ENCODE measurements at places on chromosomes 2 and 18.

- peak; percentile 3 for DNase-seq
Observed at GRCh38 chr2:36002941-36003340, 352.6 kb upstream of the CRIM1 start.

GRCh38 chr18:45197526-45197970 lies 417.7 kb upstream of the SLC14A2 start:
- DNase-seq: no peak

DNA sequence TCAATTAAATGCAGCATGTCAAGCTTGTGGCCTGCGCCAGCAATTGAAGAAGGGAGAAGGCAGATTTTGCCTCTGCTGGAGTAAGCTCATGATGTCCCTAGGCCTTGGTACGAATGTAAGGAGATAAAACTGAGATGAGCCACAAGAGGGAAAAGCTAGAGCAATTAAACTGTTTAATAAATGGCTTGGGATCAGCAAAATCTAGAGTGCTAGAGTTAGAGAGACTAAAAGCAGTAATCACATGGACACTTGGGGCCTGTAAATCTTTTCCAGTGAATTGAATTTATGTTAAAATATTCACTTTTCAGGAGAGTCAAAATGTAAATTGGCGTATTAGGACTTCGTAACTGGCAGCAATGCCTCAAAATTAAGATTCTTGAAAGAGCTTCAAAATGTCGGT lies 86.2 kb downstream of the CDK15 start:
- DNase-seq: no peak

GRCh38 chr2:239898292-239898925 lies 126.7 kb downstream of the NDUFA10 start:
- DNase-seq: no peak

DNA sequence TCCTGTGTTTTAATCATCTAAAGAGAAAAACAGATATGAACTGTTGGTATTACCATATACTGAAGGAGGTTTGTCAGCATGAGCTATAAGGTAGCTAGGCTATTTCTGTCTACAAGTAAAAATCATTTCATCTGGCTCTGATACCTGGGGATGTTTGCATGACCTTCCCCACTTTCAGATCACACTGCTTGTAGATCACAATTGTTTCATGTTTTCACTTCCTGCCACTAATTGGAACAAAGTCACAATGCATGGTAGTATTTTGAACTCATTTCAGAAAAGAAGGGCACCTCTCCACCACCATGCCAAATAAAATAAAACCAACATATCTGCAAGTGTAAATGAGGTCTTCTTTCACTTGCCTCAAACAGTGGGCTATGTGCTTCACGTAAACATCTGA lies 37.8 kb downstream of the NYAP2 start:
- DNase-seq: no peak

DNA sequence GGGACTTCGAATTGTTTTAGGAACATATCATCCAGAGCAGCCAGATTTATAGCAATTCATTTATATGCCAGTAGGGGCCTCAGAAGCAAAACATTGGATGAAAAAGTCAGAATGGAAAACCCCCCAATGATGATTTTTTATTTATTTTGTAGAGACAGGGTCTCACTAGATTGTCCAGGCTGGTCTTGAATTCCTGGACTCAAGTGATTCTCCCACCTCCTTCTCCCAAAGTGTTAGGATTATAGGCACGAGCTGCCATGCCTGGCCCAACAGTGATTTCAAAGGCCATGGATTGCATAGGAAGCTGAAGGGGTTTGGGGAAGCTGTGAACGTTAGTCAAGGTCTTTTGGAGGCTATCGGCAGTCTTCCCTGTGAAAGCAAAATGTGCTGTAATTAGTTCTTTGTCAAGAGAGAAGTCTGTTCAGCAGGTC lies 21.9 kb upstream of the MCFD2 start:
- DNase-seq: peak; percentile 52

GRCh38 chr2:240618776-240619175 lies 6.5 kb upstream of the GPR35 start:
- DNase-seq: no peak

GRCh38 chr2:40325116-40325515 lies 126.8 kb downstream of the SLC8A1 start:
- no peak for DNase-seq

- DNase-seq: no peak
Observed at GRCh38 chr2:133667085-133667484, 98.8 kb upstream of the NCKAP5 start.

DNA sequence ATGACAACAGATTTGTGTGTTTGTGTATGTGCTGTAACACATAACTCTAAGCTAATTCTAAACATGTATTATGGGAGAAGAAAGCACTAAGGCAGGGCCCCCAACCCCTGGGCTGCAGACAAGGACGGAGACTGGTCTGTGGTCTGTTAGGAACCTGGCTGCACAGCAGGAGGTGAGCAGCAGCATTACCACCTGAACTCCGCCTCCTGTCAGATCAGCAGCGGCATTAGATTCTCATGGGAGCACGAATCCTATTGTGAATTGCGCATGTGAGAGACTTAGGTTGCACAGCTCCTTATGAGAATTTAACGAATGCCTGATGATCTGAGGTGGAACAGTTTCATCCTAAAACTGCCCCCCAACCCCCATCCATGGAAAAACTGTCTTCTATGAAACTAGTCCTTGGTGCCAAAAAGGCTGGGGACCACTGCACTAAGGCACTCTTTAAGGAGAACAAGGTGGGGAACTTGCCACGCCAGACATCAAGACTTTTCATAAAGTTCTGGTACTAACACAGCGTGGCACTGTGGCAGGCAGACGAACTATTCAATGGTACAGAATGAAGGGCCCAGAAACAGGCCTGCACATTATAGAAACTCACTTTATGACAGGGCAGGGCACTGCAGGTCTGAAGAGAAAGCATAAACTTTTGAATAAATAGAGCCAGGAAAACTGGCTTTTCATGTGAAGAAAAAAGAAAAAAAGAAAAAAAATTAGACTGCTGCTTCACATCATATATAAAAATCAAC lies 14.0 kb downstream of the REEP1 start:
- DNase-seq: no peak

DNA sequence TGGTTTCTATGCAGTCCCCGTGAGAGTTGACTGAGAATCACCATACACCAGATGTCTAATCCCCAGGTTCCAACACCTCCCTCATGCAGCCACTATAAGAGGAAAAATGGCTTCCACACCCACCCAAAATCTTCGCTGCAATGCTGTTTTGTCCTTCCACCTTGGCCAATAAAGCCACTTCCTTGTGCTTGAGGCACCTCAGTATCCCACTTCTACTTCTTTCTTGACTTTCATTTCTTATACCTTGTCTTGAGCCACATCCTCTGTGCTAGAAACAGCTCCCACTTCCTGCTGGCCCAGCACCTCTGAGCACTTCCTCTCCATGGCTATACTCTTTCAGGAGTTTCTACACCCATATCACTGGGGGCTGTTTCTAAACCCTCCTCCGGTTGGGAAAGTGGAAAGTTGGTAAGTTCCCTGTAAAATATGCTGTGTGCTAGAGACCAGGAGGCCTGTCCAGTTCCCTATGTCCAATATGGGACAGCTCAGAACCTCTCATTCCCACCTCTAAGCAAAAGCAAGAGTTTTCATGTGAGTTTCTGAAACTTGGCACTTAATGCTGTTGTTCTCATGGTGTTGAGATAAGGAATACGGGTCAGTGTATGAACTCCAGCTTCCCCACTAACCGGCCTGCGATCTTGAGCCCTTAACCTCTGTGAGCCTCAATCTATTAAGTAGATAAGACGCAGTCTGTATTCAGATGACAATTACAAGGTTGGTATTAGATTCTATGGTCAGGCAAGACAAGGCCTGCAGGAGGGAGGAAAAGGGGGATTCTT lies 209.1 kb upstream of the ID2 start:
- peak; percentile 70 for DNase-seq

DNA sequence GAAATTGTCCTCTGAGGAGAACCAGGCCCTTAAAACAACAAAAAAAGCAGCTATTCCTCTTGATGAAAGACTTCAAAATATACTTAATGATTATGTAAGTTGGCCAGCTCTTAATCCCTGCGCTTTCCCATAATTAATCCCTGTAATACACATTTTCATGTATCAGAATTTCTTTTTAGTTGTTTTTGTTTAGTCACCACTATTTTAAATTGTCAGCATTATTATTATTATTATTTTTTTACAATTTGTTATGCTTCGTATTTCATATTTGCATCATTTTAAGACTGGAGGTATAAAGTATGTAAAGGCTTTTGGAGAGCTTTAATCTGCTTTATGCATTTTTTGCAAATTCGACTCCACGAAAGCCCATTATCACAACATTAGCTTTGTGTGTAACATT lies 152.9 kb downstream of the ACOXL start:
- DNase-seq: no peak

DNA sequence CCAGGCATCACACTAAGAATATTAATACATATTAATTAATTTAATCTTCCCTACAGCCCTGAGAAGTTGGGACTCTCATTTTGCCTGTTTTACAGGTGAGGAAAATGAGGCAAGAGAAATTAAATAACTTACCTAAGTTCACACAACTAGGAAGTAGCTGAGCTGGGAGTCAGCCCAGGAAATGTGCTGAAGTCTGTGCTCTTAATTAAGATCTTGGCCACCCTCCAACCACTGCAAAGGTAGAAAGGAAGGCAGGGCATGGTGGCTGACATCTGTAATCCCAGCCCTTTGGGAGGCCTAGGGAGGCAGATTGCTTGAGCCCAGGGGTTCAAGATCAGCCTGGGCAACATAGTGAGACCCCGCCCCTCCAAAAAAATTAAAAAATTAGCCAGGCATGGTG lies 12.9 kb upstream of the MGAT4A start:
- peak; percentile 6 for DNase-seq

DNA sequence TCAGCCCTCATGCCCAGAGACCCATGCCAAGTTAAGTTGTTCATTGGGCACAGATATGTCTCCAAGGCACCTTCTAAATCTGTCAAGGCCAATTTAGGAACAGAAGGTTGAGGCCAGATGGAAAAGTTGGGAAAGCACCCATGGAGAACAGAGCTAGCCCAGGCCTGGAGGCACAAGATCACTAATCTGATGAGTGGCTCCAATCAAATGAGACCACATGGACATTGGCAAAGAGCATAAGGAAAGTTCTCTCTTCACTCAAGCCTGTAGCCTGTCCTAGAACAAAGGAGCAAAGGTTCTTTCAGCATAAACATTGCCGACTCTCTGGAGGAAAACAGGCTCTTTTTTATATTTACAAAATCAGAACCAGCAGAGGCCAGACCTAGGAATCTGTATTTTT lies 154.8 kb downstream of the RNF152 start:
- DNase-seq: no peak

- DNase-seq: peak; percentile 45
Observed at GRCh38 chr2:70143314-70144150, 47.3 kb downstream of the C2orf42 start.

DNA sequence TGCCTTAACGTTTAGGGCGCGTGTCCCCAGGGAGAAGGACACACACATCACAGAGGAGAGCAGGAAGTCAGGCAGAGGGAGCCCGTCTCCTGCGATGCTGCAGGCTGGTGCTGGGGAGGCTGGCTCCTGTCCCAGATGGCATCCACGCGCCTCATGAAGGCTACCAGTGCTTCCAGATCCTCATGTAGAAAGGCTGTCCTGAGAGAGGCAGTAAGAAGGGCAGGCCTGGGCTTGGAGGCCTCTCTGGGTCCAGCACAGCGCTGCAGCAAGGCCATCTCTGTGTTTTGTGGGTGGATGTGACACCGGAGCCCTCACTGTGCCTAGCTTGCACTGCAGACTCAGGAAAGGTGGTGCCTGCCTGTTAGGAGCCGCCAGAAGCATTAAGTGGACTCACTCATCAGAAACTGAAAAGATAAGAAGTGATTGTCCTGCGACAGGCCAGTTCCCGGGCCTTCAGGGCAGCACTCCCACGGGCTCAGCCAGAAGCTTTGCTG lies 62.7 kb downstream of the FAM168B start:
- no peak for DNase-seq

- no peak for DNase-seq
Observed at GRCh38 chr18:2302628-2303516, 268.4 kb downstream of the METTL4 start.

- DNase-seq: no peak
Observed at GRCh38 chr2:233974530-233975071, 57.4 kb downstream of the TRPM8 start.

DNA sequence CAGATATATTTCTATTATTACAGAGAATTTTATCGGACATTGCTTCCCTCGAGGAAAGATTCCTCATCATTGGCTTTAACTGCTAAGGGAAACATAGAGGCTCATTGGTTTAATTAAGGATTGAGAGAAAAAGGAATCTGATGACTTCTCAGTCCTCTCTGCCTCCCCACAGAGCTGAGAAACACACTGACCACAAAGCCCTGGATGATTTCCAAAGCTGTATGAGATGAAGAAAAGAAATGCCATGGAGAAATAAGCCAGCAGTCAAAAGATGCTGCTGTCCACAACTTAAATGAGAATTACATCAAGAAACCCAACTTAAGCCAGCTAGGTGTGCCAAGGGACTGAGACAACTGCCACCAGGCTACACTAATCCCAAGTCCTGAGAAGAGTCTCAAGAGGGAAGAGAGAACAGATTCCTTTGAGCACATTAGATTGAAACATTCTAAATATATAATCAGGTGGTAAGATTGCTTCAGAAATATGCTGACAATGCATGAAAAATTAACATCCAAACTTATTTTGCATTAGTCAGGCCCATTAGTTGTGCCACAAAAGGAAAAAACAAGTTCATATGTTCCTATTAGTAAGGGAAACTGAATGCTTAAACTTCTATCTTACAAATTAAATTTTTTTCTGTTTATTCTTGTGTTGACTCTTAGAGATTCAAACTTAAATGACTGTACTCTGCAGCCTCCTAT lies 308.1 kb upstream of the CYRIA start:
- DNase-seq: no peak

- DNase-seq: peak; percentile 56
Observed at GRCh38 chr2:108363024-108363907, 14.5 kb upstream of the SULT1C4 start.

DNA sequence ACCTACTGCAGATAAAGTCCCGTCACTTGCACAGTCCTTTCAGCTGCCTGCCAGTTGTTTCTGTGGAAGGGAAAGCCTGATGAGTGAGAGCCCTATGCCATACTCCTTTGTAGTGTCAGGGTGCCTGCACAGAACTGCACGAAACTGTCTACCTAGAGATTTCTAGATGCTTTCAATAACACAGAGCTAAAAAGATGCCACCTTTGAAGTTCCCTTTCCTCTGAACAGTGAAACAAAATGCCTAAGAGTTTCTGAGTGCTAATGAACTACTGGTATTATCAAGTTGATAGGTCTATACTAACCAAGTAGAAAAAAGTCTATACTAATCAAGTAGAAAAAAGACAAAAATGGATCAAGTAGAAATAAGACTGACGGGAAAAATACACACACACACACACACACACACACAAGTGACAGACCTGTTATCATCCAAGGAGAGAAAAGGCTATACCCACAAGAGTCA lies 79.0 kb downstream of the TLK1 start:
- DNase-seq: no peak

GRCh38 chr2:47007826-47008225 lies 92.2 kb upstream of the MCFD2 start:
- no peak for DNase-seq

Measured in Kasumi-1 (cell line).